ENCODE measurements at places on chromosomes 3 and 15. TPM values are rescaled to one million over a fixed set of nuclear protein-coding genes. Genes with fewer than 3 reads are reported as not detected.

DNA sequence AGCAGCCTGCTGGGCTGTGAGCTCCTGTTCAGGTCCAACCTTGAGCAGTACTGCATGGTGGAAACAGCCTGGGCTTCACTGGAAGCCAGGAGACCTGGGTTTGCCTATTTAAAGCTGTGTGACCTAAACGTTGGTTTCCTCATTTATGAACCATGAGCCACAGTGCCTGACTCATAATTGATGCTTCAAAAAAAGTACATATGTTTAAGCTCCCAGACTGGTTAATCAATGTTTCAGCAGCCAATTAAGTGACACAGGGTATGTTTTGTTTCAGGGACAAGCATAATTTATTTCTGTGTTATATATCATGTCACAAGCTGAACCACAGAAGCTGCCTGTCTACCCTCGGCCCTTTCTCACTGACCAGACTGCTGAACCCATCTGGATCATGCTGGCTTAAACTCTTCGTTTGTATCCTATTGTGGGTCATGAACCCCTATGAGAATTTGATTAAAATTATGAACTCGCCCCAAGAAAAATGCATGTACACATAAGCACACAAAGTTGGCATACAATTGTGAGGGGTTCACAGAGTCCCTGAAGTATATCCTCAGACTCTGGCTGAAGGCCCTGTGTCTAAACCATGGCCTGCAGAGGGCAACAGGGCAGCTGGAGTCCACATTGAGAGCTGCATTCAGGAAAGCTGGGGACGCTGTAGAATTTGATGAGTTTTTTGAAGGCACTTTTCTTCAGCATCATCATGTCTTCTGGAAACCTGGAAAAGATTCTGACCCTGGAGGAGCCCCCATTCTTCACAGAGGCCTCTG, 23.7 kb downstream of the HDC start:
- DNase-seq = no peak

GRCh38 chr3:196673632-196674031, 34.1 kb downstream of the NRROS start:
- DNase-seq = no peak

DNA sequence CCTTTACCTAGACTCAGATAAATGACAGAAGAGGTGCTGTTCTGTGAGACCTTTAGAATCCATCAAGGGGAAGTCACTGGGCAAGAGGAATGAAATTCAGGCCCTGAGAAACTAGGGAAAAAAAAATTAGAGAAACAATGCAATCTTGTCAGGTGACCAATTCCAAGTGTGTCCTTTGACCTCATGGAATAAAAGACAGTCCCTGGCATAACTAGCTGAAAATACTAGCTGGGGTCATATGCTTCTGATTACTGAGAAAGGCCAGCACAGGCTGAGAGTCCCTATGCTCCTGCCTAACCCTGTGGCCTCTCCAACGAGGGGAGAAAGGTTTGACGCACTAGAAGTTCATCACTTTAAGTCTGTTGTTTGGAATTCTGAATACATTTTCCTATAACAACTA, 167.3 kb downstream of the XXYLT1 start:
- DNase-seq = no peak

Gene STAC
- 0.69 TPM for total RNA-seq

All from left ventricle myocardium superior (tissue), 1 donor.